Vagina (tissue), 2 donors: ENCODE measurements at places on chromosomes 11 and 22.

- no peak for DNase-seq
These were observed 10.8 kb upstream of the TPP1 start for GRCh38 chr11:6629892-6630631.

DNA sequence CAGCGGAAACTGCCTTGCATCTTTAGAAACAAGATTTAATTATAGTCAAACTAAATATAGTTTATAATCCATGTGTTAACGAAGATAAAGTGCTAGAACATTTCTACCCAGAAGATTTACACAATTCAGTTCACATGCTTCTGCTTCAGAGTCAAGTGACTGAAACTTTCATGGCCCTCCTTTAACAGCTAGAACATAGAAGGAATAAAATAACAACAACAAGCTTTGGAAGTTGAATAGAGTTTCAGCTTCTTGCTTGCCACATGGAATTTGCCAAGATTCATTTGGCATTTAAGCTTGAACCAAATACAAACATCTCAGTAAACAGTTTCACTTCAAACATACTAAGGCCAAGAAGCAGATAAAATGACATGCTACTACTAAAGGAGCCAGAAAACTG, 676.3 kb upstream of the ANO3 start:
- no peak for DNase-seq

GRCh38 chr11:68954836-68955606, 25.8 kb downstream of the MRGPRD start:
- DNase-seq = no peak

DNA sequence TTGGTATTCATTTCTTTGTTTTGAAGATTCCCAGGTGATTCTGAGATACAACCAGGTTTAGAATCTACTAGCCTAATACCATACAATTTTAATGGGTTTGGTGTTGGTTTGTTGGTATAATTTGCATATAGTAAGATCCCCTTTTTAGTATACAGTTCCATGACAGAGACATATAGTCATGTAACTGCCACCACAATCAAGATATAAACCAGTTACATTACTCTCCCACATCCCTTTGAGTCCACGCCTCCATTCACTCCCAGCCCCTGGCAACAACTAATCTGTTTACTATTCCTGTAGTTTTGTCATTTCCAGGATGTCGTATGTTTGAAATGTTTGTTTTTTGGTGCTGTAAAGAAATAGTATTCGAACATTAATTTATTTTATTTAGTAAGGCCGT, 4.3 kb downstream of the ASRGL1 start:
- no peak for DNase-seq

- DNase-seq = no peak
These were observed 2.9 kb upstream of the PNPLA2 start for GRCh38 chr11:815675-816432.

- DNase-seq = no peak
These were observed 312.4 kb downstream of the BUD13 start for GRCh38 chr11:116460156-116460920.

GRCh38 chr11:83063073-83063754, 8.5 kb downstream of the RAB30 start:
- no peak for DNase-seq

GRCh38 chr11:19867064-19867463, 154.4 kb downstream of the NAV2 start:
- no peak for DNase-seq
